ELF-1 (cell line): ENCODE measurements at places on chromosomes 1 and 21.

- DNase-seq: no peak
These were observed 80.5 kb downstream of the PRKAB2 start for GRCh38 chr1:147091801-147092200.

GRCh38 chr1:1039145-1039910 is 19.4 kb downstream of the AGRN start:
- no peak for DNase-seq

- DNase-seq: no peak
These were observed 450.7 kb downstream of the CAMTA1 start for GRCh38 chr1:7235871-7236517.

DNA sequence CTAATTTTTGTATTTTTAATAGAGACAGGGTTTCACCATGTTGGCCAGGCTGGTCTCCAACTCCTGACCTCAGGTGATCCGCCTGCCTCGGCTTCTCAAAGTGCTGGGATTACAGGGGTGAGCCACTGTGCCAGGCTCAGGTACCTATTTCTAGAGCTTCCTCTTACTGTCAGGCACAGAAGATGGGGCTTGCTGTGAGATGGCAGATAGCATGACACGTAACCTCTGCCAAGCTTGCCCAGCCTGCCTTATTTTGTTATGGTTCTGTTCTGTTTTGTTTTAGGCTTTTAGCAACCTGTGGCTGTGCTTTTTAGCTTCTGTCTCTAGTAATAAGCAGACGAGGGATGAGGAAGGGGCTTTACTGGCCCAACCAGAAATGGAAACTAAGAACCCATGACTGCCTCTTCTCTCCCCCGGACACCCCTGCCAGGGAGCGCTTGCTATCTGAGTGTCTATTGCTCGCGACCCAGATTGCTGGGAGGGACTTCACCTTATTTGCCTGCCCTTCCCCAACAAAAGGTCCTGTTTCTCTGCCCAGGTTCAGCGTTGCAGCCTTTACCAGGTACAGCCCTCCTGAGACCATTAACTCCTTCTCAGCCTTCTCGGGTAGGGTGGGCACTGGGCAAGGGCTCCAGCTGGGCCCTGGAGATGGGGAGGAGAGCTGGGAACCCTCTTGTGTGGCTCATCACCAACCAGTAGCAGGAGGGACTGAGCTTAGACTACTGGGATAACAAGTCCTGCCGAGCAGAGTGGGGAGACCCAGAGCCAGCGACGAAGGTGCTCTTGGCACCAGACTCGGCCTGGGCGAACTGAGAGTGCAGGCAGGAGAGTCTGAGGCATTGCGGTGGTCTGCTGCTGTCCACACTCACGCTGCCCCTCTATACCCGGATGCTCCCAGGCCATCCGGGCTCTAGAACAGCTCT is 13.5 kb upstream of the LGR6 start:
- no peak for DNase-seq

GRCh38 chr1:192224396-192224795 is 66.1 kb downstream of the RGS18 start:
- DNase-seq: no peak

DNA sequence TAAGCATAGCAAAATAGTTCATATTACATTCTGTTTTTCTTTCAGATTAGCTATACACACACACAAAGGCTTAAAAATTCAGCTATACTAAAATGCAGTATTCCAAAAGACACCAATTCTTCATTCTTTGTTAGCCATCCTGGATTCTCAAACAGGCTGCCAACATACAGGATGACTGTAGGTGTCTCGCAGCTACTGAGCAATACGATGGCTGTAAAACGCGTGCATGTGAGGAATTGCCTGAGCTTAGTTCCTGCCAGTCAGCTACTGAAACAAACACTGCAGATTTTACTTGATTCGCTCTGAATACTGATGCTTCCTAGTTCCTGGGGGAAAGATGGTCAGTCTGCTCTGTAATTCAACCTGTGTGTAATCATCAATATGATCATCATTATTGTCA is 24.7 kb upstream of the HMGN1 start:
- DNase-seq: no peak

DNA sequence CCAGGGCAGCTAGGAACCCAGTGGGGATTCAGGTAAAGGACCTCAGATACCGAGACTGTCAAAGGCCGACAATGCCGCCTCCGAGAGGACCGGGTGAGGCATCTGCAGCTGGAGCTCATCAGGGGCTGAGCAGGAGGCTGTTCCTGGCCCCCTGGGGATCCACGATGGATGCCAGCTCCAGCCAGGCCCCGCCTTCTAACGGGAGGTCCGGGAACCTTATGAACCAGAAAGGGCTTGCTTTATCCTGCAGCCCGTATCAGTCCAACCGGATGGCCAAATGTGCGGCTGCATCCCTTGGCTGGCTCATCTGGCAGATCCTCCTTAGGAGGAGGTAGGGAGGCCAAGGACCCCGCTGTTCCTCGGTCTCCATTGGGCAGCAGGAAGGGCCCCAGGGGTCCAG is 32.0 kb downstream of the SLC45A1 start:
- DNase-seq: no peak

GRCh38 chr1:220776254-220776653 is 10.5 kb upstream of the MTARC1 start:
- no peak for DNase-seq

DNA sequence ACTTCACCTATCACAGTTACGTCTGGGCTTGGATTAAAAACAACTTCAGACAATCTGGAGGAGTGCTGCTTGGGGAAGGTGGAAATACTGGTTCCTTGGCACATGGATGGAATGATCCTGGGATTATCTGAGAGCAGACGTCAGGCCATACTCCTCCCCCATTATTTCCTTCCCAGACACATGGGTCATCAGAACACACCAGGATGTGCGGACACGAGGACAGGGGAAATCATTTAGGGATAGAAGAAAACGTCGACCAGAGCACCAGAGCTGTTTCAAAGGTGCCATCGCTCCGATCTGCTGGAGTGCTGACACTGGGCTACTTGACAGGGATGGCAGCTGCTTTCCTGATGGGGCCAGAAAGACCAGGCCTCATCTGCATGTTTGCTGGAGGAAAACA is 31.8 kb upstream of the ANGPTL7 start:
- no peak for DNase-seq

- no peak for DNase-seq
These were observed 78.1 kb downstream of the DDR2 start for GRCh38 chr1:162710345-162710744.

DNA sequence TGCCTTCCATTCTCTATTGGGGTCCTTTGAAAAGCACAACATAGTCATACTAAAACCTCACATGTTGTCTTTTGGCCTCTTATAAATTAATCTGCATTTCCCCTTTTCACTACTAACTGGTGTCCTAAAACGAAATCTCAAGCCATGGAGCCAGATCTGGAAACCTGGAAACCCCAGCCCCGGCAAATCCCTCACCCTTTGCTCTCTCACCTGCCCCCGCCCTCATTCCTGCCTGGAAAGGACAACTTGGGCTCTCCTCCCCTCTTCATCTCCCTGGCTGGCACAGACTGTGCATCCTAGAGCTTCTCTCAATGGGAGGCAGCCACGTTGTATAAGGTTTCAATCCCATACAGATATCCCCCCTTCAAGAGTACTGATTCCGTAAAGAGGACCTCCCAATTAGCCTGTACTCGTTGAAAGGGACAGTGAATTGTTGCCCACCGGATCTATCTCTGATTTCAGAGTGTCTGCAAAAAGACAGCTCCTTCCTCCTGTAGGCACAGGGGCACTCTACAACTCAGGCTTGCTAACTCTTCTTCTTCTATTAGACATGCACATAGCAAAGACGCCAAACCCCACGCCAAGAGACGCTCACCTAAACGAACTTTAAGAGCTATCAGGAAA is 1.4 kb downstream of the DUSP10 start:
- DNase-seq: peak; percentile 18

DNA sequence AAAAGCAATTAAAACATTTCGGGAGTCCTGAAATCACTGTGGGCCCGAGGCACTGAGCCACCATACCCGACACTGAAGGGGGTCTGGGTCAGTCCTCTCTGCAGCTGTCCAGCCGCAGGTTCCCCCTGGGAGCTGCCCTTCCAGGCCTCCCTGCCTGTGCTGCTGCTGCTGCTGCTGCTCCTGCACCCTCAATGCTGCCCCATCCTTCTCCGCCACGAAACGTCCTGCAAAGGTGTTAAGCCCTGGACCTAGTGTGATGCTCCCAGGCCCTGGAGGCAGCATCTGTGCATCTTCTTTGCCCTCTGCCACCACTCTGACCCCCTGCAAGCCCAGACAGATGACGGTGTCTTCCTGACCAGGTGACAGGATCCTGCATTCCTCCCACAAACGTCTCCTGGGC is 513.3 kb downstream of the NPHP4 start:
- no peak for DNase-seq

GRCh38 chr1:228416217-228416933 is at the start of gene TRIM17:
Gene TRIM17, minus strand, starts transcription at chr1:228416861. Its CDS starts 1,789 bp downstream, at chr1:228415072.
- DNase-seq: peak; percentile 81

DNA sequence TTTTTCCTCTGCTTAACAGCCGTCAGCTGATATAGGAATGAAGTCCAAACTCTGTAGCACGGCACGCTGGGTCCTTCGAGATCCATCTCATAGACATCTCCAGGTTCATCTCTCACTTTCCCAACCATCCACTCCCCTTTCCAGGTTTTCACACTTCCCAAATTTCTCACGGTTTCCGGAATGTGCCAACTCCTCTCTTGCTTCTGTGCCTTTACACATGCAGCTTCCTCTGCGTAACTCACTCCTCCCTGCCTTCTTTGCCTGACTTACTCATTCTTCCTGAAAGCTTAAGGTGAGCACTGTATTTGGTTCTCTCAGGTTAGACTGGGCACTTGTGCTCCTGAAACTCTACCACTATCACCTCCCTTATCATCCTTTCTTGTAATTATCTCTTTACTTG is 168.4 kb downstream of the PCNX2 start:
- no peak for DNase-seq

DNA sequence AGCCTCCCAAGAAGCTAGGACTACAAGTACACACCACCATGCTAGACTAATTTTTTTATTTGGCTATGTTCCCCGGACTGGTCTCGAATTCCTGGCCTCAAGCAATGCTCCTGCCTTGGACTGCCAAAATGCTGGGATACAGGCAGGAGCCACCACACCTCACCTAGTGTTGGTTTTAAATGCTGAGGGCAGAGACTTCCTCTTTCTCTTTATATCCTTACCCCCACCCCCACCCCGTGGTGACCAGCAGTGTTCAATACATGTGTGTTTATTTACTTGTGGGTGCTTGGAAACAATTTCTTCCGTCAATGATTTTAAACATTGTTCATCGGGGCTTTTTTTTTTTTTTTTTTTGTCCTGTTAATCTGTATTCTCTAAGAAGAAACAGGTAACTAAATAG is 158.9 kb downstream of the ZBTB18 start:
- no peak for DNase-seq

- DNase-seq: no peak
These were observed 27.4 kb downstream of the AGL start for GRCh38 chr1:99877568-99877967.

GRCh38 chr1:50521703-50522102 is 98.5 kb upstream of the DMRTA2 start:
- no peak for DNase-seq

DNA sequence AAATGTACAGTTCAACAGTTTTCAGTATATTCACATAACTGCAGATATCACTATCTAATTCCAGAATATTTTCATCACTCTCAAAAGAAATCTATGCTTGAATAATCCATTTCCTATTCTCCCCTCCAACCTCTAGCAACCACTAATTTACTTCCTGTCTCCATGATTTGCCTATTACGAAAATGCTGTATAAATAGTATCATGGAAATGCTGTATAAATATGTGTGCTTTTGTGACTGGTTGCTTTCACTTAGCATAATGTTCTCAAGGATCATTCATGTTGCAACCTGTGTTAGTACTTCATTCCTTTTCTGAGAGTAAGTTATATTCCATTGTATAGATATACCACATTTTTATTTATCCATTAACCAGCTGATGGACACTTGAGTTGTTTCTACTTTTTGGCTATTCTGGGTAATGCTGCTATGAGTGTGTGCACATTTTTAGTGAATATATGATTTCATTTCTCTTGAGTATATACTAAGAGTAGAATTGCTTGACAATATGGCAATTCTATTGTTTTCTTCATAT is 115.6 kb downstream of the TNFSF18 start:
- DNase-seq: no peak

DNA sequence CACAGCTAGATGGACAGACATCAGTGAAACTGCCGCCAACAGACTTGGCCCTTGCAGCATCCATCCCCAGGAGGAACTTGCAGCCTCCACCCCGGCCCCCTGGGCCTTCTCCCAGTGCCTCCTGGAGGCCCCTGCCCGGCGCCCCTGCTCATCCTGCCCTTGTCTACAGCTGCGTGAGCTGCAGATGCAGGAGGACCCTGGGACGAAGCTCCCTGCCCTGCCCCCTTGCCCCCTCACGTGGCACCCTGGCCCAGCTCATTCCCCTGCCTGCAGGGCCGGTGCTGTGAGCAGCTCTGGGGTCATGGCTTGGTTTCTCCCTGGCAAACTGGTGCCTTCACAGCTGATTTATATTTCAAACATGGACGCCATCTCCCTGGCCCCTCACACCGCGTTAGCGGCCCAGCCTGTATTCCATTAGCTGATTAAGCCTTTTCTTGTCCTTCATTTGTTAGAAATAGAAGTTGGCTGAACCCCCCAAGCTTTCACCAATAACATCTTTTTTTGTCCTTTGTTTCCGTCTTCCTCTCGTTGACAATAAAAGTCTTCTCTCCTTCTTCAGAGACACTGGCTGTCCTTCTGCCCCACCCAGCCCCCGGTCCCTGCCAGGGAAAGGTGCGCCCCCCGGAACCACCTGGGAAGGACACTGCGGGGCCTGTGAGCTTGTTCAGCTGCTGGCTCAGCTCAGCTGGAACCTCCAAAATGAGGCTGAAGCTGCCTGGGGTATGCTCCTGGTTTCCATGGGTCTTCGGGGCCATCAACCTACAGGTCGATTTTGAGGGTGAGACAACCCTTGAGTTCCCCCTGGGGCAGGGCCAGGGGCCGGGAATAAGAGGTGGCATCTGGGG is 34.0 kb upstream of the SLC19A1 start:
- DNase-seq: no peak

- DNase-seq: no peak
These were observed 141.6 kb downstream of the KCNT2 start for GRCh38 chr1:196466654-196467053.

DNA sequence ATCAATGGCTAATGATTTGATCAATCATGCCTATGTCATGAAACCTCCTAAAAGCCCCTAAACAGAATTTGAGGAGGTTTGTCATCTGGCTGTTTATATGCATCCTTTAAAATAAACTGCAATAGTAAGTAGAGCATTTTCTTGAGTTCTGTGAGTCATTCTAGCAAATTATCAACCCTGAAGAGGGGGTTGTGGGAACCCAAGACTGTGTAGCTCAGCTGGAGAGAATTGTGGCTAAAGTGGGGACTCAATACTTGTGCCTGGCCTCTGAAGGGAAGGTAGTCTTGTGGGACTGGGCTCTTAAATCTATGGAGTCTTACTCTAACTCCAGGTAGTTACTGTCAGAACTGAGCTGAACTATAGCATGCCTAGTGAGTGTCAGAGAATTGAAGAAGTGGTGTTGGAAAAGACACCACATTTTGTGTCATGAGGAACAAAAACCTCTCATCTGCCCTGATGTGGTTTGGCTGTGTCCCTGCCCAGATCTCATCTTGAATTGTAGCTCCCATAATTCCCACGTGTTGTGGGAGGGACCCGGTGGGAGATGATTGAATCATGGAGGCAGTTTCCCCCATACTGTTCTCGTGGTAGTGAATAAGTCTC is 402.4 kb downstream of the USH2A start:
- DNase-seq: no peak

GRCh38 chr1:236750928-236751327 is 44.2 kb upstream of the MTR start:
- DNase-seq: no peak
